ENCODE measurements at places on chromosomes 2 and 18. TPM values are rescaled to one million over a fixed set of nuclear protein-coding genes. Genes with fewer than 3 reads are reported as not detected.

CABYR gene
- 12.0 TPM for total RNA-seq

SLC66A2 gene
- 28.7 TPM for total RNA-seq

GPR35 gene
- total RNA-seq, result not detected

TNFRSF11A gene
- 1.3 TPM for total RNA-seq

IL1R1 gene
- total RNA-seq, result 7.9 TPM

SETBP1 gene
- total RNA-seq, result 1.9 TPM

DYNAP gene
- total RNA-seq, result not detected

GRB14 gene
- not detected for total RNA-seq

GRCh38 chr2:30643674-30644073 lies 163.6 kb downstream of the CAPN13 start:
- DNase-seq, result no peak

GRCh38 chr2:96146881-96147592 lies 1.8 kb upstream of the DUSP2 start:
- DNase-seq, result peak; percentile 96

DNA sequence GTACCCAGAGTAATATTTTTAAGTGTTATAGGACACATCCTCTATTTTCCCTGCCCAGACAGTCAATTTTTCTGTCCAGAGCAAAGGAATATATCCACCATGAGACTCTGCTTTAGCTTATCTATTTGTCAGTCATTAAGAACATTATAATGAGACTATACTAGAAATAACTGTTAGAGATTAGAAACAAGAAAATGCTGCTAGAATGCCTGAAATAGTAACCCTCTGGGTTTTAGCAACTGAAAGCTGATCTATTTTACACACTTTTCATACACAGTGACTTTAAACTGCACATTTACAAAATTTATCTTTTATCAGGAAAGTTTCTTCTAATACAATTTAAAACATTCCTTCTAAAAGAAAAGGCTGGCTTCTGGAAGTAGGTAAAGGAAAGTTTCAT lies 39.6 kb downstream of the MBD2 start:
- DNase-seq, result no peak

DNA sequence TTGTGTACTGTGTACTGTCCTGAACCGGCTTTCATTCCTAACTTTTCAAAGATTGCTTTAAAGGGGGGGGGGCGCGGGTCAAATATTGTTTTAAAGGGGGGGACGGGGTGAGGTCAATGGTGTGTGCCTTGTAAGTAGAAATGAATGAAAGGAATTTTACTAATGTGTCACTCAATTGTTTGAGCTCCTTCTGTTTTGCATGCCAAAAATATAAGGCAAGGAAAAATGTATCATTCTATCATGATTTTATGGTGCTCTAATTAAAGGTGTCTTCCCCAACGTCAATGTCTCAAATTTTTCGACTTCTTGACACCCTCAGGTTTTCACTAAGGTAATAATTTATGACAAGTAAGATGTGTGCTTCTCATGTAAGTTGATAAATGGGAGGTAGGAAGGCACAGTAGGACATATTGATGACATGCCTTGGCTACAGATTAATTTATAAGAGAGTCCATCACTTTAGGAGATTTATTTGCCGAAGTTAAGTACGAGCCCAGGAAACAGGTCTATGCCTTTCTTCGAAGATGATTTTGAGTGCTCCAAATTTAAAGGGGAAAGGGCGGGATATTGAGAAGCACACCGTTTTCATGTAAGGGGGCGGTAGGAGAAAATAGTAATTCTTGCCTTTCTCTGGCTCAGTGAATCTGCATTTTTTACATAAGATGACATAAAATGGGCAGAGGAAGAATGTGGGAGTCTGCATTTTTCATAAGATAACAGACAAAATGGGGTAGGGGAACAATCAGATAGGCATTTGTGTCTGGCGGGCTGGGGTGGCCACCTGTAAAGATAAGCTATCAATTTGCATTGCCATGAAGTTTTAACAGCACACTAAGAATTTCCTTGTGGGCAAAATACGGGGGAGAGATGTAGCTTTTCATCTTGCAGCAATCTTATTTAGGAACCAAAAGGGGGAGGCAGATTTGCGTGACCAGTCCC lies 1.2 kb upstream of the TRAPPC8 start:
- DNase-seq, result no peak

GRCh38 chr2:229243890-229244560 lies 27.1 kb downstream of the PID1 start:
- DNase-seq, result peak; percentile 11

- DNase-seq, result no peak
These were observed 242.7 kb downstream of the TGIF1 start for GRCh38 chr18:3692691-3693090.

- no peak for DNase-seq
These were observed 239.4 kb upstream of the HDAC4 start for GRCh38 chr2:239640210-239640609.

GRCh38 chr2:28745876-28746275 lies 5.8 kb upstream of the PPP1CB start:
- no peak for DNase-seq

GRCh38 chr2:207328944-207329386 lies 163.2 kb upstream of the KLF7 start:
- DNase-seq, result no peak

DNA sequence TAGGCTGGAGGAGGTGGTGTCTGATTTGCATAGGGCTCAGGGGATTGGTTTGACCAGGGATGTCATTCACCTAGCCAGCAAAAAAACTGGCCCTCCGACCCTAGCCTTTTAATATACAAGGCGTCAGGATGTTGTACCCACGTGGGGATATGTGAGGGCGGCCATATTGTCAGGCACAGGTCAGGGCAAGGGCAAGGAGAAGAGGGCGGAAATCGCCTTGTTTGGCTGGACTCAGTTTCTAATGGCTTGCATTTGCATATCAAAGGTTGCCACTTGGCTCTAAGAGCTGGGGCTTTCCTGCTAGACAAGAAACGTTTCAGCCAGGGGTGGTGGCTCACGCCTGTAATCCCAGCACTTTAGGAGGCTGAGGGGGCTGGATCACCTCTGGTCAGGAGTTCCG lies 24.9 kb upstream of the PDCL3 start:
- DNase-seq, result no peak

GRCh38 chr2:171723716-171724683 lies 36.7 kb downstream of the DYNC1I2 start:
- DNase-seq, result peak; percentile 37

- no peak for DNase-seq
These were observed 690.0 kb downstream of the ARHGAP15 start for GRCh38 chr2:143819190-143819735.

GRCh38 chr18:26532367-26533340 lies 15.7 kb downstream of the KCTD1 start:
- peak; percentile 40 for DNase-seq

GRCh38 chr2:201233812-201234662 lies 26.3 kb upstream of the CASP8 start:
- no peak for DNase-seq

DNA sequence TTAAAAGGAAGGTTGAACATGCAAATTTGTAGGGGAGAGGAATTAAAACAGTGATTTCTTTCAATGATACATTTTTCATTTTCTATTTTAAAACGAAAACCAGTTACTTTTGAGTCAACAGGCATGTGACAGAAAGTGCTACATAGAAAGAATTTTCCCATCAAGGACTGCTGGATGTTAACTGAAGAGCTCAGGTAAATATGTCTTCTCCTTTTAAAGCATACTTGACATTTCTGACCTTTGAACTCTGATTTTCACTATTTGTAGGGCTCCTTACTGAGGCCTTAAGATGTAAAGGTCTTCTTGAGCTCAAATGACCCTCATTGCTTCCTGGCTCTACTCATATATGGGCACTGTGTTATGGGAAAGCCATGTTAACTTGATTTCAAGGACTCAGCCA lies 32.4 kb downstream of the FIGN start:
- no peak for DNase-seq

- DNase-seq, result no peak
These were observed 70.8 kb upstream of the SLC39A10 start for GRCh38 chr2:195586062-195586714.

DNA sequence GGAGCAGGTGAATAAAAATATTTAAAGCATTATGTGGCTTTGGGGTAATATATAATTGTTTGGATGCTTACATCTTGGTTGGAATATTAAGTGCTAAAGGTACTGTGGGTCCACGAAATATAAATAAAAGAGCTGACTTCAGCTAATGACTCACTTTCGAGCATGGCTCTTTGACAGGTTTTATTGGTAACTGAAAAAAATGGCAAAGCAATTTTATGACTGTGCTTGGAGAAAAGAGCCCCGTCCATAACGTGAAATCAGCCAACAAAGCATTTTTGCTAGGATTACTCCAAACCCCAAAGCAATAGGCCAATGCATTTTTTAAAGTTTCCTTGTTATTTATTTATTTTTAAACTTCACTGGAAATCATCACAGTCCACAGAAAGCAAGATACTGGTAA lies 397.2 kb upstream of the CDH19 start:
- peak; percentile 20 for DNase-seq

- peak; percentile 83 for DNase-seq
These were observed 52.9 kb downstream of the PPP1R1C start for GRCh38 chr2:182038576-182038975.

GRCh38 chr2:23628926-23629771 lies 244.2 kb downstream of the KLHL29 start:
- no peak for DNase-seq

DNA sequence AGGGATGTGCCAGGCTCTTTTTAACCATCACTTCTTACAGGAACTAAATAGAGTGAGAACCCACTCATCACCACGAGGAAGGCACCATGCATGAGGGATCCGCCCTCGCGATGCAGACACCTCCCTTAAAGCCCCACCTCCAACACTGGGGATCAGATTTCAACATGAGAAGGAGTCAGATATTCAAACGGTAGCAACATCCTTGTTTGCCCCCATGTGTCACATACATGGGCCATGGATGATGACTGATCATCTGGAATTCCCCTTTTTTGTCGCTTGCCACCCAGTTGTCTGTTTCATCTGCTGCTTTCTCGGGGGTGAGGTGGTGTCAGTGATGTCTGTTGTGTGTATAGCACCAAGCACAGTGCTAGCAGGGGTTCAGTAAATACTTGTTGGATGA lies 57.9 kb downstream of the NCK2 start:
- DNase-seq, result no peak

GRCh38 chr2:238967978-238968360 lies 120.1 kb downstream of the TWIST2 start:
- DNase-seq, result no peak

- peak; percentile 96 for DNase-seq
These were observed 93.7 kb upstream of the WDR75 start for GRCh38 chr2:189347540-189347939.

DNA sequence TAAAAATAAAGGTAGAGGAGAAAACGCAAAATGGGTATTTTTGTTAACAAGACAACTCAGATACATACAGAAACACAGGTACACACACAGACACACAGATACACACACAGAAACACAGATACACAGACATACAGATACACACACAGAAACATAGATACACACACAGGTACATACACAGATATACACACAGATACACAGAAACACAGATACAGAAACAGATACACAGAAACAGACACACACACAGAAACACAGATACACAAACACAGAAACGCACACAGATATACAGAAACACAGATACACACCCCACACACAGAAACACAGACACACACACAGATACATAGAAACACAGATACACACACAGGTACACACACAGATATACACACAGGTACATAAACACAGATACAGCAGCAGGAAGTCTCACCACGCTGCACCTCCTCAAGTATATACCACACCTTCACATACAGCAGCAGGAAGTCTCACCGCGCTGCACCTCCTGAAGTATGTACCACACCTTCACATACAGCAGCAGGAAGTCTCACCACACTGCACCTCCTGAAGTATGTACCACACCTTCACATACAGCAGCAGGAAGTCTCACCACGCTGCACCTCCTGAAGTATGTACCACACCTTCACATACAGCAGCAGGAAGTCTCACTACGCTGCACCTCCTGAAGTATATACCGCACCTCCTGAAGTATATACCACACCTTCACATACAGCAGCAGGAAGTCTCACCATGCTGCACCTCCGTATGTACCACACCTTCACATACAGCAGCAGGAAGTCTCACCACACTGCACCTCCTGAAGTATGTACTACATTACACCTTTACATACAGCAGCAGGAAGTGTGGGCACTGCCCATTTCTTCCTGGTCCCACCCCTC lies 250.5 kb downstream of the HDAC4 start:
- DNase-seq, result no peak

DNA sequence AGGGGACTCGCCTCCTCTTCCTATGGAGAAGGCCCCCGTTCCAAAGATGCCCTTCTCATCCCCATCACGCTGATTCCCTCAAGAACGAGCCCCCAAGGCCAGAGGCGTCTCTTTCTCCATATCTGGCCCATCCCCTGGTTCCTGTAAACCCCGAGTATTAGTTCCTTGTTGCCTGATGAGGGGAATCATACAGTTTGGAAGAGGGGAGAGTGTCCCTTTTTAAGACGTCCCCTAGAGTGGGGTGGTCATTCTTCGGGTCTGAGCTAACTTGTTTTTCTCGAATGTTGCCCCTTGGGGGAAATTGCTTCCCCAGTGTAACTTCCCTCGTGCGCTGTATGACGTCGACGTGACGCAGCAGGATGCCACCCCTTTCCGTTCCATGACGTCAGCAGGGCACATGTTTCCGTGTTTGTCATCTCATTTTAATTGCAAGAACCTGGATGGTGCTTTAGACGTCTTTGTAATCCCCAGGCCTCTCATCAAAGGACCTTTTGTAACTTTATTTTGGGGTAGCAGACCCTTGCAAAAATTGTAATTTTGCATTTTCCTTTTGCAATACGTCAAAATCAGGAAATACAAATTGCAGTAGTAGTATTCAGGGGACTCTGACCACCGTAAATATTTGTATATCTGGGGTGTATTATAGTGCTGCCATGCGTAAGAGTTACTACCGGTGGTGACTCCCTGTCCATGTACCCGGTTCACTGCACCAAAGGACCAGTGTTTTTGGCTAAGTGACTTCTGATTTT lies 569 bp downstream of the BABAM2 start:
- peak; percentile 77 for DNase-seq

DNA sequence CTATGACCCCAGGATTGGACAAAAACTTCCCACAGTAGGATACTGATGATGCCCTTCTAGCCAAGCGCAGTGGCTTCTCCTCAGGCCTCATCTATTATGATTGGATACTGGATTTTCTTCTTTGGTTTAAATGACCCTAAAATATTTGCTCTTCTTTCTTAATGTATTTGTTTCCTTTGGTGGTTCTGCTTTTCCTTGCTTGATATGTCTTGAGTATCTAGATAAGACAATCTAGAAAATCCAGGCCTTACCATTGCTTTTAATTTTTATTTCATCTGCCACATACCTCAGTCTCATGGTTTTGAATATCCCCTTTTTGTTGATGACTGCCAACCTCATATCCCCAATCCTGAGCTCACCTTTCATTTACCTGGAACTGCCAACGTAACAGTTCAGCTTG lies 35.6 kb downstream of the OTOF start:
- DNase-seq, result no peak

- no peak for DNase-seq
These were observed 191.7 kb upstream of the HAAO start for GRCh38 chr2:42984081-42984480.
